K562 (cell line): ENCODE measurements at places on chromosomes 7 and 10. TPM values are rescaled to one million over a fixed set of nuclear protein-coding genes. Genes with fewer than 3 reads are reported as not detected.

DNA sequence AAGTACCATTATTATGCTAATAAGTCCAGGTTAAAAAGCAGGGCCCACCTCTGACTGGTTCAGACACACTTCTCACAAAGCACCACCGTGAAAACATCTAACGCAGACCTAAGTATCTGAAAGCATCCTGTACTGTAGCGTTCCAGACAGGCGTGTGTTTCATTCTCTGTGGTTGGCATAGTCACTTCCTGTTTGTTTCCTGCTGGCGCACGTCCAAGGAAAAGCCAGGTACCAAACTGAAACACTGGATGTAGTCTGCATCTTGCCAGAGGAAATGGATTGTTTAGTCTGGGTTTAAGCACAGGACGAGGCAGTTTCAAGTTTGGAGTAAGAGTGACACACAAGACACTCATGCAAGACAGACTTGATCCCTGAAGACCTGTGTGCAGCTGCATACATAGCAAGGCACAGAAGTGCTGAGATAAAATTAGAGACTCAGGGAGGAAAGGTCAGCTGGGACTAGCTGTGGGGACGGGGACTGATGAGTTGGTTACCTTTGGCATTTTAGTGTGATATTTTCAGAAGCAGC is 23.3 kb downstream of the BPGM start:
- DNase-seq = no peak

The OPALIN gene
- total RNA-seq = not detected in 2 replicates

The PLAC9 gene
- total RNA-seq = not detected in 2 replicates

The BET1 gene
- 30.6 and 31.6 TPM in 2 replicates for total RNA-seq

DNA sequence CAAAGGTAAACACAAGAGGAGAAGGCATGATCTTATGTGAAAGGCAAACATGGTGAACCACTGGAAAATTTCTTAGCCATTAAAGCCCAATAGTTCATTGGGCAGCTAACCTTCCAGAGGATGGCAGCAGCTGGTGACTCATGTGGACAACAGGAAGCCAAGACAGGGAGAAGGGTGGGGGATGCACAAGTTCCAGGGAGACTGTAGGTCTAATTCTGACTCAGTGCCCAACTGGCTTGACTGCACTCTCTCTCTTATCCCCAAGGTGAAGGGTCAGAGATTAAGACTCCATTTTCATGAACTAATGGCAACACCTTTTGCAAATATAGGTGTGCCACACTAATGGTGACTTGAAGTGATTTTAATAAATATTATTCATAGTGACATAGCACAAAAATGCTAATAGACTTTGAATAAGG is 47.9 kb upstream of the SLC35B4 start:
- no peak for DNase-seq

GRCh38 chr7:150657526-150657925 is 25.3 kb upstream of the GIMAP6 start:
- DNase-seq = no peak

The MEIG1 gene
- not detected in 2 replicates for total RNA-seq

The FOXI2 gene
- not detected in 2 replicates for total RNA-seq

DNA sequence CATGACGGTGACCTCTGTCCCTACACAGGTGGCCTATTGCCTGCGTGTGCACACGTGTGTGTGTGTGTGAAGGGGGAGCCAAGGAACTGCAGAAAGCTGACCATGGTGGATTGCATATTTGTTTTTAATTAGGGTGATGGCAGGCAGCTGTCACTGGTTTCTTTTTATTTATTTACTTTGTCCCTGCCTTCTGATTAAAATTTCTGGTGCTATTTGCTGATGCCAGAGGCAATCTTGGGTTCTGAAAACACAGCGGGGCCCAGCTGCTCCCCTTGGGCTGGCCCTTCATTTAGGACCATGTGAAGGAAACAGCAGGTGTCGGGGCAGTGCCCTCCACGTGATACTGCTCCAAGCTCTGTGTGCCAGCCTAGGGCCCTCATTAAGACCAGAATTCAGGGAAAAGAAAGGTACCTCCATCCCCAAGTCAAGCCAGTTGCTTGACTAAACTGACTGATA is 71.3 kb upstream of the PODXL start:
- DNase-seq = no peak

GRCh38 chr10:12823328-12823727 is 178.2 kb downstream of the CCDC3 start:
- no peak for DNase-seq
